ENCODE measurements at places on chromosomes 5 and 9.
A peak's percentile ranks its signal among the peaks of the same experiment; 100 is the strongest.

DNA sequence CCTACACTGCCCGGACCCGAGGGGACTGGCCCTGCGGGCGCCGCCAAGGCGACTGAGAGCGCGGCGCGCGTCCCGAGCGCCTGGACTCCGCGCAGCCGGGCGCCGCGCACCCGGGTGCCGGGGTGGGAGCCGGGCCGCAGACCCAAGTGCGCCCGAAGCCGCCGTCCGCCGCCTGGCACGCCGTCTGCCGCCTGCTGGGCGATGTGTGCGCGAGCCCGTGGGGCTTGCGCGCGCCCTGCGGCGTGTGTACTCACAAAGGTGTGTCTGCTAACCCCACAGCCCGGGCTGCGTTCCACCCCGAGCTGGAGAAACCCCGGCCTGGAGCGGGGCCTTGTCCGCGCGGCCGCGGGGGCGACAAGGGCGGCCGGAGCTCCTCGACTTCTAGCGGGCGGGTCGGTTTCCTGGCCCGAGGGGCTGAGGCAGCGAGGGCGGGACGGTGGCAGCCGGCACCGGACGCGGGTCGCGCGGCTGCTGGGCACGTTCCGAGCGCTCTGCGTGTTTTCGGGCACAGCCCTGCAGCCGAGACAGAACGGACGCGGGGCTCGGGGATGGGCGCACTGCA lies 1.1 kb upstream of the ZSWIM6 start:
- DNase-seq = peak; percentile 80

GRCh38 chr9:86667307-86667706 lies 280.0 kb downstream of the GAS1 start:
- no peak for DNase-seq

- no peak for DNase-seq
Measured at GRCh38 chr5:152007653-152008335, 83.1 kb upstream of the GLRA1 start.

- DNase-seq = no peak
Measured at GRCh38 chr9:97854696-97855485, 1.9 kb downstream of the FOXE1 start.

GRCh38 chr5:93130624-93131490 lies 450.2 kb downstream of the NR2F1-AS1 start:
- no peak for DNase-seq

GRCh38 chr9:26789959-26790358 lies 102.6 kb downstream of the CAAP1 start:
- no peak for DNase-seq

GRCh38 chr9:95250462-95251221 lies 66.9 kb downstream of the FANCC start:
- no peak for DNase-seq

DNA sequence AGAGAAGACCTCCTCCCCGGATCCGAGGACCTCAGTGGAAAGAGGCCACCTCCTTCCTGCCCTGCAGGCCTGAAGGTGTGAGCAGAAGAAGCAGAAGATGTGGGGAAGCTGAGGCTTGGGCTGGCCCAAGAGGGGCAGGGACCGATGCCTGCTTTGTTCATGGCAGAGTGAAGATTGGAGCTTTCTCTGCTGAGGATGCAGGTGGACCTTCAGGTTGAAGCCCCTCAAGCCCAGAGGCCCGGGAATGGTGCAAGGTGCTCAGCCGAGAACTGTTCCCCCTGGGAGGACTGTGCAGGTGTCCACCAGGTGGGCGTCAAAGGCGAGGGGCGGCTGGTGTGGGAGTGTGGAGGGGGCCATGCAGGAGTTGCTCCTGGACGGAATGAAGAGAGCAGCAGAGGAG lies 277.9 kb upstream of the IRX2 start:
- DNase-seq = no peak

GRCh38 chr9:36423206-36423605 lies 23.1 kb upstream of the RNF38 start:
- no peak for DNase-seq

- DNase-seq = no peak
Measured at GRCh38 chr9:95815961-95816360, 59.5 kb upstream of the ERCC6L2 start.

DNA sequence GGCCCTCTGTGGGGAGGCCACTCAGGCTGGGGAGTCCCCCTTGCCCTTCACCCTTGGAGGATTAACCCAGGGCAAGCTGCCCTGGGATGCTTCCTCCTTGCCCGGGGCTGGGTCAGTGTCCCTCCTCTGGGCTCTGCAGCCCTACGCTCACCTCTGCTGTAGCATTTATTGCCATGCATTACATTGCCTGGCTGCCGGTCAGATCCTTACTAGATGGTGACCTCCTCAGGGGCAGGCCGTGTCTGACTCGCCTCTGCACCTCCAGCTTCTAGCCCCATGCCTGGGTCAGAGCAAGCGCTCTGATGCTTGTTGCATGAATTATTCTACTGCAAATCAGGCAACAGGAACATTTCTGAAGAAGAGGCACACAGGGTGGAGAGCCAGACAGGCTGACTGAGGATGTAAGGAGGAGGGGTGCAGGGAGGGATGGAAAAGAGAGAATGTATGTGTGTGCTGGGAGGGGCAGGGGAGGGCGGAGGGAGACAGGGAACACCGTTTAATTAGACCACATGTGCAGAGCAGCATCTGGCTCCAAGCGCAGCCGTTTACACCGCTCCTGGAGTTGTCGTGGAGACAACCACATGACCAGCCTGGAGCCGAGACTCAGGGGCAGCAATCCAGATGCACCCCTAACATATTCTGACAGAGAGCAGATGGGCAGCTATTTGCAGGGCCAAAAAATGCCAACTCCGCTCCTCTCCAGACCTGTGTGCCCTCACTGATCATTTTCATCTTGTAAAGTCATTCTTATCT lies 117.0 kb downstream of the CRB2 start:
- no peak for DNase-seq

DNA sequence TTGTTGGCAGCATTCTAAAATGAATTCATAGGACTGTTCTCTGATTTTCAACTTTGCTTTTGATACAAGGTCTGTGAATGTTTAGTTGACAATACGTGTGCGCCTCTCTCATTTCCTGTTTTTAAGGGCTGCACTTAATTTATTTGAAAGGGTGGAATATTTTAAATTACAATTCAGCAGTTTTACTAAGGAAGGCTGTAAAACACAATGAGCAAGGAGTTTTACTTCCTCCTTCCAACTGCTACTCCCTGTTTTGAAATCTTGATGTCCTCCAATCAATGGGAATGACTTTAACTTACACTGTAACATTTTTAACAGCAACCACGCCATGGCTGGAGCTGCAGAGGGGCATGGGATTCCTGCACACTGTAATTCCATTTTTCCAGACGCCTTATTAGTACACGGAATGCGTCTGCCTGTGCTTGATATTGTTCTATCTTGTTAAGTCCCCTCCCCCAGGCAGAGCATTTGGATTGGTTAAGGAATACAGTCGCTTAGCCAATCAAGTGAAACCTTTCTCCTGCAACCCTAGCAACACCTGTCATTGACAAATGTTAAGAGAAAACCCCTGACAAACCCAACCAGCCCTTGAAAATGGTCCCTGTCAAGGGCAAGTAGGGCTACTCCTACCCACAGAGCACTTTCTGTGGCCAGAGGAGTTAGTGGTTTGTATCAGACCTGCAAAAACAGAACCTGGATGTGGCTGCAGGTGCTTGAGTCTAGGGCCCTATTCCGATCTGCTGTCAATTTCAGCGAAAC lies 12.5 kb upstream of the ZSWIM6 start:
- no peak for DNase-seq

GRCh38 chr5:133466556-133467334 lies 145.6 kb downstream of the FSTL4 start:
- no peak for DNase-seq

DNA sequence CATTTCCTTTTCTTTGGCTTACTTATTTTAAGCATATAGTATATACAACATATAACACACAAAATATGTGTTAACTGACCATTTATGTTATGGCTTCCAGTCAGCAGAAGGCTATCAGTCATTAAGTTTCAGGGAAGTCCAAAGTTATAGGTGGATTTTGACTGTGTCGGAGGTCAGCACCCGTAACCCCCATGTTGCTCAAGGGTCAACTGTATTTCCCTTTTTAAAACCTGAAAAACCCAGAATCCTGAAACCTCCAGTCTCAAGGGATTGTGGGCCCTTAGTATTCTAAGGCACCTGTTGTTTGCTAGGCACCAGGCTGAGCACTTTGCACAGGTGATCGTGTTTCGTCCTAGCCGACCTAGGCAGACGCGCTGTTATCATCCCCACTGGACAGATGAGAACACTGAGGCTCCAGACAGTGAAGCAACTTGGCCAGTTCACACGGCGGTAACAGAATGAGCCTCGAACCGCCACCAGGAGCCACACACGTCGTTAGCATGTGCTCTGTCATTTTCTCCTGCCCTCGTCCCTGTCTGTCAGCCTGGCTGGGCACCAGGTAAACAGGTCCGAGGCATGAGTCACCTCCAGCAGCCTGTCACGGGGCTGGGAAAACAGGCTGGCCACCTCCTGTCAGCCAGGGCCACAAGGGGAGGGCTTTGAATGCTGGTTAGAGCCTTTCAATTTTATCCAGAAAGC lies 39.9 kb downstream of the DUSP1 start:
- DNase-seq = no peak

GRCh38 chr5:103385722-103386121 lies 127.2 kb downstream of the MACIR start:
- no peak for DNase-seq

- DNase-seq = no peak
Measured at GRCh38 chr9:128494108-128494745, 10.3 kb upstream of the GLE1 start.

GRCh38 chr9:121640076-121640475 lies 11.4 kb upstream of the DAB2IP start:
- DNase-seq = no peak

DNA sequence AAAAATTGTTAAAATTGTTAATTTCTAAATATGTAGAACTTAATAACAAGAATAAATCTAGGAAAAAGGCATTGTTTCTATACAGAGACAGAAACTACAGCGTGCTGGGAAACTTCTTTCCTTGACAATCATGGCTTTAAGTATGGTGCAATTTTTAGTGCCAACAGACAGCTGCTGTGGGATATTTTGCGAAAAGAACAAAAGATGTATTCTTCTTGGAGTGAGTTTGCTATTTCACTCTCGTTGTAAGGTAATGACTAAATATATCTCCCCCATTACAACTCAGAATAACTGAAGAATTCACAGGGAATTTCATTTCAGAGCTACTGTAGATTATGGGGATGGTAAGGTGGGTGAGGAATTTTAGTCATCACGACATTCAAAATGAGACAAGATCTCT lies 2055.0 kb upstream of the ACO1 start:
- DNase-seq = no peak

DNA sequence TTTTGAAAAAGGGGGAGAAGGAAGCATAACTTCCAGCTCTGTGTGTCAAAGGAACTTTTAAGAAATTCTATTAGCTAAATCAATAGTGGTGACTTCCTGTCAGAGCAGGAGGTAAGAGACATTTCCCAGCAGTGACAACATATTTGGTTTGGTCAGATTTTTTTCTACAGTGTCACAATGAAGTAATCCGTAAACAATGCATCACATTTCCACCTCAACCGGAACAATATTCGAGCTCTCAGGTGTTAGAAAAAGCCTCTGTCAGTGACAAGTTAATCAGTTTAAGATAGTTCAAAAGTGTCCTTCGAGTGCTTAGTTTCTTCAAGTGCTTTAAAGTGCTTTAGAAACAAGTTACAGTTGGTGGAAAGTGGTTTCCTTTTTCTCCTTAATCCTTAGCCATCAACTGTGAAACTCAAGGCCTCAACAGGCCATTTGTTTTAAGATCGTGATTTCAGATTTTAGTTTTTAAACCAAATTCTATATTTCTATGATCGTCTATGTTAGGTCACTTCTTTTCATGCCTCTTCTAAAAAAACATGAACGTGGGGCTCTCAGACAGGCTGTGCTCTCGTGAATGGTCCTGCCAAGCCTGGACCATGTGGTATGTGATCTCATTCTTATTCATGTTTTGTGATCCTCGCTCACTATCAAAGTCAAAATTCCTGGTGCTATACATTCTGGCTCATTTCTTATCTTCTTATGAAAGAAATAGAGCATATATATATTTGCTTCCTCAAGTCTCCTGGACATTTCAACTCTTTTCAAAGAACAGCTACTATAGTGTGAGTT lies 181.9 kb upstream of the HMHB1 start:
- no peak for DNase-seq

DNA sequence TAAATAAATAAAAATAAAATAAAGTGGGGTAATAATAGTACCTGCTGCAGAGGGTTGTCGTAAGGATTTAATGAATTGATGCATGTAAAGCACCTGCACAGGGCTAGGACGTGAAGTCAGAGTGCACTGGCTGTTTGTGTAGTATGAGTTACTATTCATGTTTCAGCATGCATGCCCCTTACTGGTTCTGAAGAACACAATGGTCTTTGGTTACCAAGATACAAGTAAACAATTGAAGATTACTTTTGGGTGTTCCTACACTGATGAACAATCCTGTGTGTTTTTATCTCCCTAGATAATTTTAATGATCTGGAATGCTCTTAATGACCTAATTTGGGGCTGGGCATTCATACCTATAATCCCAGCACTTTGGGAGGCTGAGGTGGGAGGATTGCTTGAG lies 23.2 kb upstream of the PRRC2B start:
- DNase-seq = no peak

GRCh38 chr5:59040024-59040803 lies 457.3 kb downstream of the RAB3C start:
- no peak for DNase-seq
